Osteoblast (primary cell): ENCODE measurements at places on chromosomes 3 and 15.

GRCh38 chr3:195893516-195893915 is 14.8 kb downstream of the TNK2 start:
- peak; percentile 41 for DNase-seq

- DNase-seq, result no peak
These were observed 38.3 kb downstream of the CALML4 start for GRCh38 chr15:68166847-68167246.

DNA sequence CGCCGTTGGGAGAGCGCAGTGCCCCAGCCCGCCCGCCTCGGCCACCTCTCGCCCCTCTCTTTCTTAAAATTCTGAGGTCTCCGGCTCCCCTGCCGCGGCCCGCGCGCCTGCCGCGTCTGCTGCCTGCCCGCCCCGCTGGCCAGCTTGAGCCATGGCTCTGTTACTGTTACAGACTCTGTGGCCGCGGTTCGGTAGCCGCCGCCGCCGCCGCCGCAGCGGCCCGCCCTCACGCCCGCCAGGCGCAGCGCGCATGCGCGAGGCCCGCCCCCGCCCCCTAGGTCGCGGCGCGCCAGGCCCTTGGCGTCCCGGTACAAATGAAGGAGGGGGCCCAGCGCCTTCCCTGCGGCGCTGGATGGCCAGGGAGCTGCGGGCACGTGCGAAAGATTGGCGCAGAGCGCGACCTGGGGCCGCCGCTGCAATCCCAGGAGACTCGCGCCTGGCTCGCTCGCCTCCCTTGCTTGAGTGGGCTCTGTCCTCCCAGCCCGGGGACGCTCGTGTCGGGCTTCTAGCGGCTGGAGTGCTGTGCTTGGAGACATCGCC is at the start of gene ONECUT1:
TSS of gene ONECUT1 (minus strand) at position 168 of the 540 bp plus-strand sequence. CDS start 452 bp downstream, outside the sequence.
- DNase-seq, result peak; percentile 97

- peak; percentile 61 for DNase-seq
These were observed 23.3 kb downstream of the SLC6A6 start for GRCh38 chr3:14425581-14426304.

- peak; percentile 18 for DNase-seq
These were observed 15.8 kb upstream of the RFTN1 start for GRCh38 chr3:16529264-16529663.

- DNase-seq, result no peak
These were observed 188.7 kb downstream of the PYDC2 start for GRCh38 chr3:191649626-191650025.

- no peak for DNase-seq
These were observed 650.7 kb upstream of the ALCAM start for GRCh38 chr3:104715972-104716371.

DNA sequence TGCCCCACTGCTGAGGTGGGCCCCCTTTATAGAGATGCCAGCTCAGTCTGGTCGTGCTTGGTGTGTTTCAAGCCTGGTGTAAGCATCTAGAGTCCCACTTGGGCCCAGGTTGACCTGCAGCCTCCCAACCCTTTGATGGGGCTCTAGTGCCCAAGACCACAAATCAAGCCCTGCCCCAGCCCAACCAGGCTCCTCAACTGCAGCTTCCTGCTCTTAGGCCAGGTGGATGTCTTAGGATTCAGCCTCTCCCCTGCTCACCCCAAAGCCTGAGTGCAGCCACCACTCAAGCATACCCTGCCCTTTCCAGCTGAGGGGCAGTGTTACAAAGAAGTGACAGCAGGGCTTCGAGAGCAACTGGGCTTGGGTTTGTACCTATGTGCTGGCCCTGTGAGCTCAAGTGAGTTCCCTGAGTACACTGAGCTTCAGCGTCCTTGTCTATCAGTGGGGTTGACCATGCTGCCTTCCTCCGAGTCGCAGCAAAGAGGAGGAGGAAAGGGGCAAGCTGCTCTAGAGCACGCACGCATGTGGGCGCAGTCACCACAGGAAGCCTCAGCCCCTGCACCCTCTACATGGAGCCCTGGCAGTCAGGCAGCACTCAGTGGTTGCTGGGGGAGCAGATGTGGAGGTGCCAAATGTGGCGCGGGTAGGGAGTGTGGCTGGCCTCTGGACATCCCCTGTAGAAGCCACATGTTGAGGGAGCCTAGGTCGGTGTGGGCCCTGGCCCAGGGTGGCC is 120.7 kb downstream of the EEFSEC start:
- DNase-seq, result no peak

GRCh38 chr3:62193586-62194345 is 179.6 kb downstream of the FEZF2 start:
- DNase-seq, result no peak

GRCh38 chr3:23232854-23233253 is 29.7 kb downstream of the UBE2E2 start:
- no peak for DNase-seq

DNA sequence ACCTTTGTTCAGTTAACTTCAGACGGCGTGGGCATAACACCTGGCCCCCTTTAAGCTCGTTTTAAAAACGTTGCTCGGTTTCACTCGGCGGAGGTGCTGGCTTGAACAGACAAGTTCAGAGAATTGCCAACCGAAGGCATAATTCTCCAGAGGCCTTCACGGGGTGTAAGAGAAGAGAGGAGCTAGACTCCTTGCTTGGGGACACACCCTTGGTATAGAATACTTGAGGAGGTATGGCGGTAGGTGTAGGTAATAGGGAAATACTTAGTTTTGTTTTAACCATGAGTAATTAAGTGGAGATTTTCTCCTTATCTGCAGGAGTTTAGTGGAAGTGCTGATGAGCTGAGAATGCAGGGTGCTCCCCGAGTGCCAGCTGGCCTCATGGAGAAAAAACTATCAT is 921 bp downstream of the FBXL2 start:
- DNase-seq, result peak; percentile 68

DNA sequence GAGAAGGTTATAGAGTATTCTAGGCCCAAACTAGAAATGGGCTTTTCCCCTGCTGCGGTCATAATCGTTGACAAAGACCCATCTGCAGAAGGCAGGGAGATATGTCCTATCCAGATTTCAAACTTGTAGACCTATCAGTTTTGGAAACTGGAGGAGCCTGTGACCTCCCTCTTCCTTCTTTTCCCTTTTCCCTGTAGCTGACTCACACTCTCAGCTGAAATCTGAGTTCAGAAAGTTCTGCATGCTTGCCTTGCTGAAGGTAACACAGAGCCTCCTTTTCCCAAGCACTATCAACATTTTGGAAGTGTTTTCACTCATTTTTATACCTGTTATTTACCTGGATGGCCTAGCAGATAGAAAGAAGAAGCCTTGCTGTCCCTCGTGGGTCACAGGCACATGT is 59.1 kb upstream of the PSMD6 start:
- DNase-seq, result peak; percentile 52

DNA sequence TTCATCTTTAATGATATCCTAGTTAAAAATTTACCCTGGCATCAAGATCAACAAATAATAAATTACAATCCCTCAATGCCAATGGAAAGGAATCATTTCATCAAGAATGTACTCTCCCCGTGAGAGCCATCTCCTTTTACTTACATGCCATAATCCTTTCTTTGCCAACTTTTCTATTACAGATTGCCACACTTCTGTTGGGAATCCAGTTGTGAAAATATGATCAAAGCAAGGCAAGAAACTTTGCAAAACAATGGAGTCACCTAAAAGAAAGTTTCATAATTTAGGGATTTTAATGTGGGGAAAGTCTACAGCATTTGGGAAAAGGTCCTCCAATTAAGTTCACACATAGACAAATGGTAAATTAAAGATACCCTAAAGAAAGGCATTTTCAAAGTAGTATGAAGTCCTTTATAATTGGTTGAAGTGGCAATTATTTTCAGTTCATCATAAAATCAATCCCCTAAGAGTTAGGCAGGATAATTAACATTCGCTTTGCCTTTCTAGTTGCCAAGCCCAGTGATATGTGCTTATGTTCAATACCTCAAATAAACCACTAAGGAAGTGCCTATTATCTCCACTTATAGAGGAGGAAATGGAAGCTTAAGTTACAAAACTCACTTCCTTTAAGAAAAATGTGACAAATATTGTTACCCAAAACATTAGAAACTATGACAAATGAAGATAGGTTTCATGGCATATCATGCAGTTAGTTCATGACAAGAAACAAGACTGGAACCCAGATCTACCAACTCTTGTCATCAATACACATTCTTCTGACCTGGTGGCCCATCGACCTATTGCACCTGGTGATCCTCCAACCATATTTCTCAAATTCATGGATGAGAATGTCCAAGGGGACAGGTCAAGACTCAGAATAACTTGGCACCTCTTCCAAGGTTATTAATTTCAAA is 49.1 kb downstream of the TRANK1 start:
- no peak for DNase-seq

GRCh38 chr15:40327457-40327856 is 4.0 kb downstream of the INAFM2 start:
- peak; percentile 69 for DNase-seq

DNA sequence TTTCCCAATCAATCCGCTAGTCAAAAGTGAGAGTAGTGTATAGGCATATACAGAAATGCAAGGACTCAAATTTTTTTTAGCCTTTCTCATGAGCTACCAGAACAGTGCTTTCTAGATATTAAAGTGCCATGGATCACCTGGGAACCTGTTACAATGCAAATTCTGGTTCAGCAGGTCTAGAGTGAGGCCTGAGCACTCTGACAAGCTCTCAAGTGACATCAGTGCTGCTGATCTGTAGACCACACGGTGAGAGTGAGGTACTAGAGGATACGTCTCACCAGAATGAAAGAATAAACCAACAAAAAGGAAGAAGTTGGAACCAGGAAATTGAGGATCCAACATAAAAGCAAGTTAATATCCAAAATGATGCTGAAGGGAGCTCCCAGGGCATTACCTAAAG is 16.0 kb upstream of the PLA2G4D start:
- no peak for DNase-seq

- no peak for DNase-seq
These were observed 156.2 kb upstream of the UMPS start for GRCh38 chr3:124574012-124574411.

GRCh38 chr3:156388497-156389448 is 166.1 kb downstream of the SSR3 start:
- no peak for DNase-seq

DNA sequence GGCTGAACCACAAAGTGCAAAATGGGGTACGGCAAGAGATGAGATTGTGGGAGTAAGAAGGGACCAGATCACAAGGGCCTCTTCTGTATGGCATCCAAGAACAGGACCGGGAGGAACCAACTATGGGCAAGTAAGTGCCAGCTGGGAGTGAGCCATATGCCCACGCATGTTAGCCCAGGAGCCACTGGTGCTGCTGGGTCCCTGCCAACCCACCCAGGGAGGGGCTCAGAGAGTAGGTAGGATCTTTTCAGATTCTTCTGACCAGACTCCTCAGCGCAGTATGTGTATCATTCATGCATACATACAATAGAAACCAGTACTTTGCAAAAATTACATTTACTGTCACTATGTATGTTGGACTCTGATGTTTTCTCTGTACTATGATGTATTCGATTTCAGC is 54.0 kb downstream of the RAB11A start:
- DNase-seq, result no peak

DNA sequence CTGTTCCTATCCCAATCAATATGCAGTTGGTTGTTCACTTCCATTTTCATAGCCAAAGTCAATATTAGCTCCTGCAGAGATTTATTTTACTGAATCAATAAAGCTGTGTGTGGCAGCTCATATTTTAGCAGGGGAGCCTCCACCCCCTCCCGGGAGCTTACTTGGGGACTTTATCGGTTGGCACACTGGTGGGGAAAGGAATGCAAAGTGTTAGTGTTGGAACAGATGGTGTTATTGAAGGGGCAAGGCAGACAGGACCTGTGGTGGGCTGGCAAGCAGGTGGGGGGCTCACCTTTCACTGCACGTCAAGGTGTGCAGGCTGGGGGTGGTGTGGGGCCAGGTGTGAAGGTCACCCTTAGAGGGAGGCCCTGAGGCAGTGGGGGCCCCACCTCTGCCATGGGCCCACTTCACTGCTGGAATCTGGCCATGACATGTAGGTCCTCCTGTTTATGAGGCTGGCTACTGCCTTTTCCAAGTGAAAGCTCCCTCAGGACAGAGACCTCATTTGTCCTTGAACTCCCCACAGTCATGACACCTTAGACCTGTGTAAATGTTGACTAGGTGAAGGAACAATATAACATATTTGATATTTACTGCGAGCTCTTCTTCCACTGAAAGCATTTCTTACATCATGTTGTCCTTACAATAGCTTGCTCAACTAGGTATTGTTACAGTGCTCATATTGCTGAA is 44.0 kb upstream of the SEC22A start:
- no peak for DNase-seq

DNA sequence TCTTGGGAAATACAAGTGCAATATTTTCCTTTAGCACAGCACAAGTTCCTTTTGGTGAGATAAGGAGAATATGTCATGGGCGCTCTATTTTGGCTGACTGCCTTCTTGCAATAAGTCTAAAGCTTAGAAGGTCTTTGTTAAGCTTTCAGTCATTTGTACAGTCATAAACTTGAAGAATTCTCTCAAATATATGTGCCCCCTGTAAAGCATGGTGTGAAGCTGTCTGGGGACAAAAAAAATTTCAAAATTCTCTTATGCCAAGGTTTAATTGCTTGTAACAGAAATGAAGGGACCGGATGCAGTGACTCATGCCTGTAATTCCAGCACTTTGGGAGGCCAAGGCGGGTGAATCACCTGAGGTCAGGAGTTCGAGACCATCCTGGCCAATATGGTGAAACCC is 21.7 kb upstream of the ARID3B start:
- DNase-seq, result peak; percentile 43

DNA sequence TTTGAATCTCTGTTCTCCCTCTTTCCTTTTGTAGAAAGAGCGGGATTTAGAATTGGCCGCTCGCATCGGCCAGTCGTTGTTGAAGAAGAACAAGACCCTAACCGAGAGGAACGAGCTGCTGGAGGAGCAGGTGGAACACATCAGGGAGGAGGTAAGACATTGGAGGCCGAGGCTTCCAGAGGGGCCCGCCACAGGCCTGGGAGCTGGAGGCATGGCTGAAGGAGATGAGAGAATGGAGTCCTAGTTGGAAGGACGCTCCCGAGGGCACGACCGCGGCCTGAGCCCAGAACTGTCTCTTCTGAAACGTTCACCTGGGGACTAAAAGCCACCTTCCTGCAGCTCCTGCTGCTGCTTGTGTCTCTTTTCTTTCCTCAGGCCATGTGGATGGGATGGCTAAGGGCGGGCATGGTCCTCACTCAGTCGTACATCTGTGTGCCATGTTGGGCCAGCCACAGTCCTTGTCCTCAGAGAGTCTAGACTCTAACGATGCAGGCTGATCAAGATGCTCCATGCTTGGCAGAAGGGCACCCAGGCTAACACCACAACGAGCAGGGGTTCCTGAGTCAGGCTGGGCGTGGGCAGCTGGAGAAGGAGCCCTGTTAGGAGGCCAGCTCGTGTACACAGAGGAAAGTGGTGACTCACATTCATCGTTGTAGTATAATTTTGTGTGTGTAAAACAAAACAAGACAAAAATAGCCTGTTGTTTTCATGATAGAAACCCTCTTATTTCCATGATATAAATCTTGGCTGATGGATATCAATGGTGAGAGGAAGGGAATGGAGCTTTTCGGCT is 81.1 kb downstream of the CCK start:
- DNase-seq, result peak; percentile 91

GRCh38 chr3:182962166-182962565 is 18.2 kb downstream of the DCUN1D1 start:
- no peak for DNase-seq

GRCh38 chr3:74501007-74501406 is 113.5 kb downstream of the CNTN3 start:
- DNase-seq, result no peak
